ENCODE measurements at places on chromosomes 7 and 10.

GRCh38 chr7:26937939-26938623, 73.7 kb upstream of the SKAP2 start:
- DNase-seq = no peak

- no peak for DNase-seq
Measured at GRCh38 chr7:99006739-99007424, 128.6 kb downstream of the TRRAP start.

GRCh38 chr7:2032030-2032875, 200.5 kb downstream of the MAD1L1 start:
- DNase-seq = no peak

GRCh38 chr7:10696064-10696463, 277.6 kb upstream of the PHF14 start:
- no peak for DNase-seq

- DNase-seq = no peak
Measured at GRCh38 chr7:140294454-140294853, 103.9 kb downstream of the SLC37A3 start.

DNA sequence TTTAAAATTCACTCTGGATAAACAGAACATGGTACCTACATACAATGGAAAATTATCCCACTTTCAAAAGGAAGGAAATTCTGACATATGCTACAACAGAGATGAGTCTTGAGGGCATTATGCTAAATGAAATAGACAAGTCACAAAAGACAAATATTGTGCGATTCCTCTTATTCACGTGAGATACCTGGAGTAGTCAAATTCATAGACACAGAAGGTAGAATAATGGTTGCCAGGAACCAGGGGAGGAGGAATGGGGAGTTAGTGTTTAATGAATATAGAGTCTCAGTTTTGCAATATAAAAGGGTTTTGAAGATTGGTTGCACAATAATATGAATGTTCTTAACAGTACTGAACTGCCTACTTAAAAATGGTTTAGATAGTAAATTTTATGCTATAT, 69.8 kb upstream of the WAC start:
- DNase-seq = no peak

GRCh38 chr7:137572056-137572784, 228.7 kb upstream of the PTN start:
- DNase-seq = no peak

DNA sequence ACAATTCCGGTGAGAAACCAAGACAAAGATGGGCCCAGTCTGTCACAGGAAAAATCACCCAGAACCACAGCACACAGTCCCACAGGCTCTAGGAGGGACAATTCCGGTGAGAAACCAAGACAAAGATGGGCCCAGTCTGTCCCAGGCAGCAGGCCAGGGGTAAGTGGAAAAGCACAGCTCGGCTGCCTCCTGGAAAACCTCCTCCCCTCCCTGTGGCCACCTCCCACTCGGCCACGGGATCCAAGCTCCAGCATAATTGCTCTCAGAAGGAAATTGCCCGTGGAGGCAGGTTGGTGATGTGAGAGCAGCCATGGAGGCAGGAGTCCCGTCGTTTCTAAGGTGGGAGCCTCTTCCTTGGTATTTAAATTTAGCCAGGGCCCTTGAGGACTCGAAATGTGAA, 95.7 kb downstream of the PLXNA4 start:
- no peak for DNase-seq

GRCh38 chr10:6563075-6563474, 17.0 kb downstream of the PRKCQ start:
- no peak for DNase-seq

- DNase-seq = no peak
Measured at GRCh38 chr10:119007211-119007574, 22.3 kb upstream of the NANOS1 start.

DNA sequence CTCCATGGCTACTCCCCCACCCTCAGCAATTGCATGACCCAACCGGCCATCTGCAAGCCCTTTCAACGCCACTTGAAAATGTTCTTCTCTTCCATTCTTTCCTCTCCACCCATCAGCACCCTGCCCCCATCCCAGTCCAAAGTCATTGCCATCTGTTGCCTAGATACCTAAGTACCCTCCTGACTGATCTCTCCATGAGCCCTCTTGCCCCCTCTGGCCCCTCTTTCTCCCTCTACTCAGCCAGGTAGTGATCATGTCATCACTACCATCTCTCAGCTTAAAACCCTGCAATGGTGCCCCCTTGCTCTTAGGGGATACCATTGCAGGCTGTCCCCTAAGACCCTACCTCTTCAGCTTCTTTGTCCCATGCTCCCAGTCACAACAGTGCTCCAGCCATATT, 30.5 kb upstream of the BTRC start:
- no peak for DNase-seq

DNA sequence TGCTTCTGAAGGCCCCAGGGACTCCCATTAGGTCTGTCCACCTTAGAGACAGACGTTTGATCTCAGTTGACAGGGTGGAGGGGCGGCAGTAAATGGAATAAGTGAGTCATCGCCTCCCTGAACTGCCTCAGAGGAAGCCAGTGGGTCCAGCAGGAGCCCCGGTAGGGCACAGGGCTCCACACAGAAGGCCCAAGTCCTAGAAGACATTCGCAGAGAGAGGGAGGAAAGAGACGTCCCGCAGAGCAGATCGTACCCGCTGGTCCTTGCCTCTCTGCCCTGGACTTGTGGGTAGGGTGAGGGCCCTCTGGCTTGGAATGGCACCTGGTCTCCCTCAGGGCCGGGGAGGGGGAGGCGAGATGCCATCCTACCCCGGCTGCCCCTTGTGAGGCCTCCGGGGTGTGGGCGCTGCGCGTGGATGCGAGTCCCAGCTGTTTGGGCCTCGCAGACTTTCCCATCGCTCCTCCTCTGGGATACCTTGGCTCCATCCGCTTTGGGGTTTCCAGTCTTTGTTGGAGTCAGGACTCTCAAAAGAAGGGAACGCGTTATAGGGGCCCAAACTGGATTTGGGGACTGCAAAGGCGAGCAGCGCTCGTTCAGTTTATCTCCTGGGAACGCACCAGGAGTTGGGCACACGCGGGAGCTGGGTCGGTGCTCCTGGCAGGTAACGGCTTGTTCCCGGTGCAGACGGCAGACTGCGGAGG, 5.1 kb downstream of the TLX1 start:
- DNase-seq = no peak

- DNase-seq = no peak
Measured at GRCh38 chr10:89173075-89173474, 34.0 kb downstream of the CH25H start.
